BJ (cell line): ENCODE measurements at places on chromosomes 7 and 10. TPM values are rescaled to one million over a fixed set of nuclear protein-coding genes. Genes with fewer than 3 reads are reported as not detected.

The RBP3 gene
- not detected in 2 replicates for polyA plus RNA-seq

The MPP7 gene
- polyA plus RNA-seq, result 1.0 and 1.8 TPM in 2 replicates

The GNAI1 gene
- 19.4 and 51.6 TPM in 2 replicates for polyA plus RNA-seq

The TMEM229A gene
- not detected in 2 replicates for polyA plus RNA-seq

The TMEM270 gene
- polyA plus RNA-seq, result not detected in 2 replicates

The HOXA10 gene
- polyA plus RNA-seq, result 54.7 and 59.6 TPM in 2 replicates

The LOXL4 gene
- 67.9 and 75.5 TPM in 2 replicates for polyA plus RNA-seq

The FAM170B gene
- polyA plus RNA-seq, result not detected in 2 replicates

The FGF8 gene
- not detected in 2 replicates for polyA plus RNA-seq

The FAM25G gene
- not detected in 2 replicates for polyA plus RNA-seq

The ACTL6B gene
- polyA plus RNA-seq, result not detected in 2 replicates

The LRRC61 gene
- polyA plus RNA-seq, result 0.56 and 0.85 TPM in 2 replicates

The CAMK2B gene
- 0.05 and 0.10 TPM in 2 replicates for polyA plus RNA-seq

The ADRB1 gene
- not detected in 2 replicates for polyA plus RNA-seq

The ANKRD61 gene
- polyA plus RNA-seq, result 0.31 and 0.40 TPM in 2 replicates

The ACHE gene
- 0.05 and 0.22 TPM in 2 replicates for polyA plus RNA-seq

The OLAH gene
- 0.15 and 0.29 TPM in 2 replicates for polyA plus RNA-seq

The FXYD4 gene
- not detected in 2 replicates for polyA plus RNA-seq
